ENCODE measurements at places on chromosomes 7 and 10.

DNA sequence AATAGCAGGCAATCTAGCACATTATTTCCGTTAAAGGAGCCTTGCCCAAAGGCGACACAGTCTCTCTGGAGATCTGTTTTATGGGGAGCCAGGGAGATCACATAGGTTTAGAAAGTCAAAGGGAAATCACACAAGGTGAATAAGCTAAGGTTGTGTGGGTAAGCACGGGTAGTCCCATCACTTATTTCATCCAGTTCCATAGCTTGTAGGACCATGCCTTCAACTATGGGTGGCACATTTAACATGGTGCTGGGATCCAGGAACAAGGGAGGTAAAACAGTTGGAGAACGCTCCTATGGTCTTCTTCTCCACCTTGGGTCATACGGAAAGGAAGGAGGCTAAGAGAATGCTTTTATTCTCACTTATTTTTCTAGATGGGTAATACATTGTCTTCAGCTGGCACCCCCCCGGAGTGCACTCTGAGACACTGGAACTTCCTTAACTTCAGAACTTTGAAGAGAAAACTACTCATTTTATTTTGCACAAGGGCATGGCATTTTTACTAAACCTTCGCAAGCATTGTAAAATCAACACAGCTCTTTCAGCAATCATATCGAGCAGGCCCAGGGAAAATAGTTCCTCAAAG is 435.4 kb downstream of the KIF20B start:
- no peaks in the 10 kb centered on the region for H3K4me1 ChIP-seq
- no peaks in the 10 kb centered on the region for H3K27me3 ChIP-seq
- H3K4me3 ChIP-seq: no peak overlapping the region
- no peak overlapping the region for H3K27ac ChIP-seq
- DNase-seq: no peak

DNA sequence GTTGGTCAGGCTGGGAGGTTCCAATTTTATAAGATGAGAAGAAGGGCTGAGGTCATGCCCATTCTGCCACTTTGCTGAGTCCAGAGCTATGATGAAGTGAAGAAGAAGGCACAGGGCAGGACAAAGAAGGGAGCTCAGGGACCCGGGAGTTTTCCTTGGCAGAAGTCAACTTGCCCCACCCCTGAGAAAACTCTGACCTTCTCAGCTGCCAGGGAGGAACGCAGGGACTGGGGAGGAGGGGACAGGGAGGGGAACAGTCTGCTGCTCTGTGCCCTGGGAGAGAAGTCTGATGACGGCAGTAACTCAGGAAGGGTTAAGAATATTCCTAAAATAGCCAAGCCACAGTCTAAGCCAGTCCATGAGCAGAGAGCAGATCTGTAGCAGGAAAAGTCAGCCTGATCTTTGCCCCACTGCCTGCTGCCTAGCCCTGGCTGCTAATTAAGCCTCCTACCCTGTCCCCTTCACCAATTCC is 11.7 kb downstream of the ADIRF start:
- H3K36me3 ChIP-seq: no peaks in the 10 kb centered on the region
- no peak overlapping the region for H3K4me3 ChIP-seq
- H3K4me1 ChIP-seq: peaks cover 20% of the 10 kb centered on the region

DNA sequence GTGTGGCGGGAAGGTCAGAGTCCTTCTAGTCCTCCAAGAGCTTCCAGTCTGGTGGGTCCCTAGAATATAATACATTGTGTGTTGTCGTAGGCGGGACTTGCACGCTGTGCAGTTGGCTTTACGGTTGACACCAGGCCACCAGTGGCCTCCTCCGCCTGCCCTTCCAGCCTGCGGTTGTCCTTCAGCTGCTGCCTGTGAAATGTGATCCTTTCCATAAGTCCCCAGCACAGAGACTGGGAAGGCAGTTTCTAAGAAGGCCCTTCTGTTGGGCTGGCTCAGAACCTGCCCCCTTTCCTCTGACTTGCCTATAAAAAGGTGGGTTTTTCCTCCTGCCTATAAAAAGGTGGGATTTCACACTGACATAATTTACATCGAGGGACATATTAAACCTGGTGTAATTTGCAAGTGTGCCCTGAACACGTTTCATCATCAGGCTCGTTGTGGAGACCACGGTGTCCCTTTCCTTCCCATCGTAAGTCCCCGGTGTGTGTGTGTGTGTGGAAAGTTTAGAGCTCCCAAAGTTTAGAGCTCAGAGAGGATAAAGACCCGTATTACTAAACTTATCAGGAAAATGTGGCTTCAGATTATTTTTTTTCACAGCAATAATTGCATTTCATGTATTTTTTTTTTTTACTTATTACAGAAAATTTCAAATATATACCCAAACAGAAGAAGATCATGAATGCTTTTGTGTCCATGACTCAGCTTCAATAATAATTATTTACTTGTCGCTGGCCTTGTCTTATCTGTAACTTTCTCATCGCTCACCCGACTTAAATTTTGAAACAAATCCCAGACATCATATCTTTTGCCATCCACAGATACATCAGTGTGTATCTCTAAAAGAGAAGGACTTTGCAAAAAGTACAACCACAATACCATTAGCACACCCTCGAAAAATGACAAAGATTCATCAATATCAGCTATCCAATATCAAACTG is 45.1 kb downstream of the CUX1 start:
- no peaks in the 10 kb centered on the region for H3K27me3 ChIP-seq
- no peak for DNase-seq
- H3K4me1 ChIP-seq: peaks cover 20% of the 10 kb centered on the region

DNA sequence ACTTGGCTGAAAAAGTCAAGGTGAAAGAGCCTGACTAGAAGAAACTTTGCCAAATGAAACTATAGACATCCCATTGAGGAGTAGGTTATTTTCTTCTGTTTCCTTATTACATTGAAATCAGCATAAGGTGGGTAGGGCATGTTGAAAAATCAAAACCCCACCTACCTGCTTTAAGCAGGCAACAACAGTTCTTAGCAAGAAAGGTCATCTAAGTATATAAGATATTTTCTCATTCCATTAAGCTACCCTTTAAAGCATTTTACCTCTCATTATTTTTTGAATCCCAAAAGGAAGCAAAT is 30.8 kb downstream of the ACADSB start:
- H3K27ac ChIP-seq: no peak overlapping the region
- H3K27me3 ChIP-seq: no peaks in the 10 kb centered on the region
- H3K4me3 ChIP-seq: no peak overlapping the region
- no peak for DNase-seq

GRCh38 chr10:88033385-88033784 is 170.0 kb downstream of the PTEN start:
- no peak overlapping the region for H3K27ac ChIP-seq
- no peak for DNase-seq
- no peak overlapping the region for H3K4me3 ChIP-seq

DNA sequence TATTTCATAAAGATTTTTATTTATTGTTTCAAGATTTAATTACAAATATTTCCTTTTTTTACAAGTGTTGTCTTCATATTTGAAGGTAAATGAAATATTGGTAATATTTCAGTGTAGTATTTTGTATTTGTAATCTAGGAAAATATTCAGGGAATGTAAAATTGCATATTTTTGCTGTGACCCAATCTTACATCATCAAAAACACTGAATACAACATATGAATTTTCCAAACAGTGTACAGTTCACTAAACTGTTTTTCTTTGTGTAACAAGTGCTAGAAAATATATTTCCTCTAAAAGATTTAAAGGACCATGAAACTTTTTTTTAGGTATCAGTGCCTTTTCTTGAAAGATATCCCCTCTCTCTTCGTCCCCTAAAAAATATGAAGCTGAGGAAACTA is 251.9 kb upstream of the KCND2 start:
- DNase-seq: no peak
- H3K36me3 ChIP-seq: no peaks in the 10 kb centered on the region
- no peaks in the 10 kb centered on the region for H3K4me1 ChIP-seq
- no peaks in the 10 kb centered on the region for H3K27me3 ChIP-seq

- no peaks in the 10 kb centered on the region for H3K27me3 ChIP-seq
- peak; percentile 77 for DNase-seq
- no peaks in the 10 kb centered on the region for H3K36me3 ChIP-seq
- no peak overlapping the region for H3K4me3 ChIP-seq
Observed at GRCh38 chr7:10122551-10123100, 851.0 kb upstream of the PHF14 start.

DNA sequence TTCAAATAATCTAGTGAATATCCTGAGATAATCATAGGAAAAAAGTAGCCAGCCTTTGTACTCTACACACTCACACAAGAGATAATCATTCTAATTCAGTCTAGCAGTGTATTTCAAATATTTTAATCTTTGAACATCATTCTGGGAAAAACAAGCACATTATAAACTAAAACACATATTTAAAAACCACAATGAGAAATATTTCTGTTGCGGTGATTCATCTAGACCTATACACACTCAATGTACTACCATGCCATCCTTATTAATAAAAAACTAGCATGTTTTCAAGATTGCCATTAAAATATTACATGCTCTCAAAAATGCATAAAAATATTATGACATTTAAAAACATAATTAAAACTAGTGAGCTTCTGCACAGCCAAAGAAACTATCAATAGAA is 11.8 kb downstream of the COG5 start:
- H3K27me3 ChIP-seq: no peaks in the 10 kb centered on the region
- peaks cover 49% of the 10 kb centered on the region for H3K36me3 ChIP-seq
- no peak for DNase-seq
- H3K4me3 ChIP-seq: no peak overlapping the region

DNA sequence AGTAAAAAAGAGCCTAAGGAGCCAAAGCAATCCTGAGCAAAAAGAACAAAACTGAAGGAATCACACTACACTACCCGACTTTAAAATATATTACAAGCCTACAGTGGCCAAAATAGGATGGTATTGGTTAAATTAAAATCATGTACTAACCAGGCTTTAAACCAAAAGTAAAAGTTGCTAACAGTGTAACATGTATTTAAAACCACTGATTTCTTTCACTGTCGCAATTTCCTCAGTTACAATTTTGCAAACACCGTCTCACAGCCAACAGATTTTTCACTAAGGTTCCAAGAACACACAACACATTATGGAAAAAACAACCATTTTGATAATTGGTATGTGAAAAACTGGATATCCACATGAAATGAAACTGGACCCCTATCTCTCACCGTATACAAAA is 74.0 kb downstream of the JMJD1C start:
- H3K27ac ChIP-seq: no peak overlapping the region
- no peak for DNase-seq
- H3K4me3 ChIP-seq: no peak overlapping the region

DNA sequence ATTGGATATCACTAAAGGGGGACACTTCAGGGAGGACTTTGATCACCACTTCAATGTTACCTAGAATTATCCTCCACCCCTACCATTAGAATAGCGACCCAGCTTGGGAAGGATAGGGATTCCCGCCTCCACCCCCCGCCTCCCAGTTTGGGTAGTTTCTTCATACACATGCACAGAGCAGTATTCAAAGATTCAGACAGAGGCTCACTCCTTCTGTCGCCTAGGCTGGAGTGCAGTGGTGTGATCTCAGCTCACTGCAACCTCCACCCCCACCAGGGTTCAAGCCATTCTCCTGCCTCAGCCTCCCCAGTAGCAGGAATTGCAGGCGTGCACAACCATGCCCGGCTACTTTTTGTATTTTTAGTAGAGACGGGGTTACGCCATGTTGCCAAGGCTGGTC is 1166.1 kb downstream of the TYW1 start:
- no peak for DNase-seq
- no peaks in the 10 kb centered on the region for H3K36me3 ChIP-seq
- no peaks in the 10 kb centered on the region for H3K27me3 ChIP-seq
- no peak overlapping the region for H3K4me3 ChIP-seq
- H3K27ac ChIP-seq: no peak overlapping the region

DNA sequence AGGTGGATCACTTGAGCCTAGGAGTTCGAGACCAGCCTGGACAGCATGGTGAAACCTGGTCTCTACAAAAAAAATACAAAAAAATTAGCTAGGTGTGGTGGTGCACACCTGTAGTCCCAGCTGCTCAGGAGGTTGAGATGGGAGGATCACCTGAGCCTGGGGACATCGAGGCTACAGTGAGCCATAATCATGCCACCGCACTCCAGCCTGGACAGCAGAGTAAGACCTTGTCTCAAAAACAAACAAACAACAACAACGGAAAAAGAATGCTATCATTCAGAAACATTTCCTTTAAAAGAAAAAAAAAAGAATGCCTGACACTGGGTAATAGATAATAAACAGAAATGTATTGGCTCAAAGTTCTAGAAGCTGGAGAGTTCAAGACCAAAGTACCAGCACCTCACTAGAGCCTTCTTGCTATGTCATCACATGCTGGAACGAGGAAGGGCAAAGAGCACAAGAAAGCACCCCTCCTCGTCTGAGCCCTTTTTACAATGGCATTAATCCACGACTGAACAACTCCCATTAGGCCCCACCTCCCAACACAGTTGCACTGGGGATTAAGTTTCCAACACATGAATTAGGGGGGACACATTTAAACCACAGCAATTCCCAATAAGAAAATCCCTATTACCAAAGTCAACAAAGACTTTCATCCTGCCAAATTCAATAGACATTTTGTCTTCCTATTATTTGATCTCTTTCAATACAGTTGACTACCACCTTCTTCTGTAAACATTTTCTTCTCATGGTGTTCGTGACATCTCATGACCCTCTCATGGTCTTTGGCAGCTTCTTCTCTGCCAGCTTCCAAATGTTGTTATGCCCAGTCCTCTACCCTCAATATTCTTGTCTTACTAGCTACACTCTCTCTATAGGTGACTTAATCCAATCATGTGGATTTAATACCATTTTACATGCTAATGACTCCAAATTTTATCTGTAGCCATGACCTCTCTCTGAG is 20.0 kb downstream of the AKR1D1 start:
- H3K27me3 ChIP-seq: no peaks in the 10 kb centered on the region
- H3K4me1 ChIP-seq: no peaks in the 10 kb centered on the region
- peak; percentile 23 for DNase-seq
- H3K36me3 ChIP-seq: no peaks in the 10 kb centered on the region
- no peak overlapping the region for H3K27ac ChIP-seq

DNA sequence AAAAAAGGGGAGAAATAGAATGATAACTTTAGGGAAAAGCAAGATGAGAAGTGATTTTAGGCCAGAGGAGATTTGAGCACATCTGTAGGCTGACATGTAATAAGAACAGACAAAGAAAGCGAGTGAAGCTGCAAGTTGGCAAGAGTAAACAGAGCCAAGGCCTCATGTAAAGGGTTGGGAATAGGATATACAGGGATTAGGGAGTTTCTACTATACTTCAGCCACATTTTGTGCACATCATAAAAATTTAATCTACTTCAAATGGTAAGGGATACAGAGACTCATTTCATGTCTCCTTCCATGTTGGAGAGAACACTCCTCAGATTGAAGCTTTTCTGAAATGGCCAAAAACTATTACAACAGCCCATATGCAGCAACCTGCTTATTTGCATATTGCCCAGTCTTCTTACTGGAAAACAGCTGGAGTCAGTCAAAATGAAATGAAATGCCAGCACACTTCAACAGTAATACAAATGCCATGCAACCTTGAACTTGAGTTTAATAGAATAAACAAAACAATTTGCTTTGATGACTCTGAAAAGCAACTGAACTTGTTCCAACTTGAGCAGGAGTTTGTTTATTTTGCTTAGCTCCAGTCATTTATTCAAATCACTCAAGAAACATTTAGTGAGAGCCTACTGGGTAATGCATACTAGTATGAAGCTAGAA is 49.9 kb downstream of the NRCAM start:
- no peaks in the 10 kb centered on the region for H3K4me1 ChIP-seq
- H3K4me3 ChIP-seq: no peak overlapping the region
- H3K27ac ChIP-seq: no peak overlapping the region
- H3K27me3 ChIP-seq: no peaks in the 10 kb centered on the region
- H3K36me3 ChIP-seq: no peaks in the 10 kb centered on the region
- DNase-seq: no peak

GRCh38 chr7:121187222-121187621 is 141.6 kb upstream of the WNT16 start:
- DNase-seq: no peak
- H3K27ac ChIP-seq: no peak overlapping the region
- no peaks in the 10 kb centered on the region for H3K36me3 ChIP-seq
- H3K4me1 ChIP-seq: no peaks in the 10 kb centered on the region

All from stomach (tissue), 19 donors.